ENCODE measurements at places on chromosomes 12 and 14.

DNA sequence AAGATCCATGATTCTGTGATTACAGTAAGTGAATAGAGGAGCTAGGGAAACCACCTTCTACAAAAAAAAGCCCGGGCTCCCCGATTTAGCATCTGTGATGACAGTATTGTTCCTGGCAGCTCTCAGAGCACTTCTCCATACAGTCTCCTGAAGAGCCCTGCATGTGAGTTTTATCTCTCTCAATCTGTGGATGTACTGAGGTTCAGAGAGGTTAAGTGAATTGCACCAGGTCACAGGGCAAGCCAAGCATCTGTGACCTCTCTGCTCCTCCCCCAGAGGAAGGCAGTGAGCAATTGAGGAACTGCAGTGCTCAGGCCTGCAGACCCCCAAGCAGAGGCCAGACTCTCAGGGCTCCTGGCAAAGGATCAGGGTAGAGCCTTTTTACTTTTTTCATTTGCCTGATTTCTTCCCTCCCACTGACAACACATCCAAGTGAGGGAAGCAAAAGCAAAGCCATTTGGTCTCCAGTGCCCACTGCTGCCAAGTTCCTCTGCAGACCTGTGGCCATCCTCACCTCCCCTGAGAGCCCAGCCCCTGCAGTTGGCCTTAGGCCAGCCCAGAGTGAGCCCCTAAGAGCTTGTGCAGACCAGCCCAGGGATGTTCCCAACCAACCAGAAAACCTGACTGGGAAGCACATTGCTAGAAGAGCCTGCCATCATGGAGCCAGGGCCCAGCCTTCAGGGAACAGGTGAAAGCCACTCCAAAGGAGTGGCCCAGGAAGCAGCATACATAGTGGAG lies 47.6 kb upstream of the PNMA1 start:
- peak; percentile 78 for DNase-seq

DNA sequence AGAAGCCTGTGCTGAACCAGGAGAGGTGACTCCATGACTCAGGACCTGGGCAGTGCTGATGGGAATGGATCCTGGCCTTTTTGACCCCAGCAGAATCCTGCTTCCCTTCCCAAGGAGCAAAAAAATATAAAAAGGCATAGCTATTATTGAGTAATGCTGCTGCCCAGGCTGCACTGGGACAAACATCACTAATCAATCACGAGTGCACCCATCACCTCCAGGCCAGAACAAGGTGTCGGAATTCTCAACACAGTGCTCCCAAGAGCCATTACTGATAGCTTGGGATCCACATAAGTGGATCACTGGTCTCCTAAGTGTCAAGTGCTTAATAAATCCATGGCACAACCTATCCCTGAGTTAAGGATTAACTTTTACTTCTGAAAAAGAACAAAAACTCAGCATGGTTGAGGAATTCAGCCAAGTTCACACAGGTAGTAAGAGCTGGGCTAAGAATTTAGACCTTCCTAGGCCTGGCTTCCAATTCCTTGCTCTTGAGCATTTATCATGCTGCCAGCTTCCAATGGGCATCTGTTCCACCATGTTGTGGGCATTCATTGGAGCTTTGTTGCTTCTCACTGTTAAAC lies 31.9 kb downstream of the IRF2BPL start:
- no peak for DNase-seq

- DNase-seq: peak; percentile 61
These were observed 61.3 kb upstream of the RESF1 start for GRCh38 chr12:31897781-31898503.

DNA sequence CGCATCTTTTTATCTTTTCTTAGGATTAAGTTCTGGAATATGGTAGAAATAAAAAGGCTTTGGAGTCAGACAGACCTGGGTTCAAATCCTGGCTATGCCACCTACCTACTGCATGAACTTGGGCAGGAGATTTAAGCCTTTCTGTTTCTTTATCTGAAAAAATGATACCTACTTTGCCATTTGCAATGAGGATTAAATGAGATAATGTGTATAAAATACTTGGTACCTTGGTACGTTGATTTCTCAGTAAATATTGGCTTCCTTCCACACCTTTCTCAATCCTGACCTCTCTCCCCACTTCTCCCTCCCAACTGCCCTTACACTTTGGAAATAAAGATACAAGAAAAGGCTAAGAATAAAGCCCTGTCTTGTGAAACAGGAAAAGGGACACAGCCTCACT lies 172.6 kb downstream of the PAX9 start:
- DNase-seq: no peak

DNA sequence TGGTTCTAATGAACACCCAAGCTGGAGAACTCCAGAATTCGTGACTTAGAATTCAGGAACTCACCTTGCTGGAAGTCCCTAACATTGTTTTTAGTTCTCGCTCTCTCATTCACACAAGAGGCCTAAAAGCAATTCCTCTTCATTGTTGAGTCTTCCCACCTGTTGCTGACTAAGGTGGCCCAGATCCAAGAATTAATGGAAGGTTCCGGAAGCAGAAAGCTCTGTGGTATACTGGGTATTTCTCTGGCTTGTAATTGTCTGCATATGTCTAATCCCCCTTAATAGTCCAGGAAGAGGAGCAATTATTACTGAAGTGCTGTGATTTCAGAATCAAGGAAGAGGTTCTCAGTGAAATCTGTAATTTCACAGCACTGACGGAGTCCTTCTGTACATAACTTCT lies 31.4 kb downstream of the TMEM233 start:
- DNase-seq: no peak

DNA sequence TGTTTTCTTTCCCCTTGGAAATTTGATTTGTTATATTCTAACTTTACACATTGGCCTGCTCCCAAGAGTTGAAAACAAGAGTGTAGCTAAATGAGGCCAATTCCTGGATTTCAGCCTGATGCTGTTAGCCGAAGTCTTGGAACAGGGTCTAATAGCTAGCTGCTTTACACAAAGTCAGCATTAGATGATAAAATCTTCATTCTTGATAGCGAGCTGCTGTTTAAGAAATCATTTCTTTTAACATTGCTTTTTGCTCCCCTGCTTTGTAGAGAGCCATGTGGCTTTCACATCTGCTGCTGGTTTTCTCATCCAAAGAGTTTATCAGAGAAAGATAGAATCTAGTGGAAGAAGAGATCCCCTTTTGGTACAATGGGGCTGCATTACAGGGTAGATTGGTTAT lies 22.3 kb downstream of the FBXW8 start:
- DNase-seq: no peak

- DNase-seq: no peak
These were observed 4.7 kb upstream of the NCKAP5L start for GRCh38 chr12:49832836-49833421.

DNA sequence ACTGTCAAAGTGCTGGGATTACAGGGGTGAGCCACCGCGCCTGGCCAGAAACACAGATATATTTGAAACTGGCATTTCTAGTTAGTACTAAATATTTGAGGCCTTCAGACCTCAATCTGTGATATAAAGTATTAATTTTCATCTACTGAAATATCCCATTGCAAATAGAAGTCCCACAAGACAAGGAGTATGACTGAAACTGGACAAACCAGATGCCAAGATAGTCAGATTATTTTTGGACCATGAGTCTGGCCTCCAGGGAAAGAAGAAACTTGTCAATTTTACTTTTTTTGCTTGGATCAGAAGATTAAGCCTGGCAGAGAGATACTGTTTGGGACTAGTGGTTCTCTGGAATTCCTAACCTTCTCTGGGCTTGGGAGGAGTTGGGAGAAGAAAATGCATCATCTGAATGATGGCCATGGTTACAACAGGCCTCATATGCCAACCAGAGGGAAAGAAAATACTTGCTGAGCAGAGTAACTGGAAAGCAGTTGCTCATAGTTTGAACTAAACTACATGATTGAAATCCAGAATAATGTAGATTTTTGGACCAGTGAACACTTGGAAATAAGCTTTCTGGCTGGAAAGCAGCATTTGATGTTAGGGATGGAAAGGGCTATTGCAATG lies 2.9 kb upstream of the SMOC1 start:
- DNase-seq: no peak

GRCh38 chr12:26845057-26845666 lies 12.2 kb upstream of the ITPR2 start:
- peak; percentile 91 for DNase-seq

- no peak for DNase-seq
These were observed 455.3 kb downstream of the NPAS3 start for GRCh38 chr14:33393895-33394368.

GRCh38 chr14:100547633-100548294 lies 39.5 kb downstream of the BEGAIN start:
- DNase-seq: peak; percentile 61

DNA sequence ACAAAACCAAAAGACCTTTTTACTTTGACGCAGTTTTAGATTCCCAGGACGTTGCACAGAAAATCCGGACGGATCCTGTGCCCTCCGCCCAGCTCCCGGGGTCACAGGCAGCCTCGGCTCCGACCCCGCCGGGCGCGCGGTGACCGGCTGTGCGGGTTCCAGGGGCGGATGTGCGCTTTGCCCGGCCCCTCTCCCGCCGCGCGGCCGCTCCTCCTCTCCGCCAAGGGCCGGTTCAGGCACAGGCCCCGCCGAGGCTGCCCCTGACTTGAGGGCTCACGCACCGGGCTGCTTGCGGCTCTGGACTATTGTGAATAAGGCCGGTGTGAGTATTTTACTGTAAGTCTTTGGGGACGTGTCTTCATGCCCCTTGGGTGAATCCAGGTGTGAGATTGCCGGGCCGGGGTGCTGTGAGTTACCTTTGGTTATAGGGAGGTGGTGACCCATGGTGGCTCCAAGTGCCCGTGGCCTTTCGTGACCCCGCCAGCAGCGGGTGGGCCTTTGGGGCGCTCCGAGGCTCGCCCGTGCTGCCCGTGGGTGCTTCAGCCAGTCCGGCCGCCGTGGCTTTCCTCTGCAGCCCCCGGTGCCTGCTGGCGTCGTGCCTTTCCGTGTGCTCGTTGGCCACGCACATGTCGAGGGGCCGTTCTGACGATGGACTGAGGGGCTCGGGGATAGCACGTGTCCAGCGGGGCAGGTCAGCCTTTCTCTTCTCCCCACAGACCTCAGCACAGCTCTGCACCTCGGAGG lies 45.9 kb downstream of the NOC4L start:
- DNase-seq: peak; percentile 64

GRCh38 chr12:52848661-52849255 lies at the start of gene KRT78:
KRT78 (minus strand) TSS chr12:52848994; CDS start chr12:52848930, 64 bp downstream.
- DNase-seq: no peak

DNA sequence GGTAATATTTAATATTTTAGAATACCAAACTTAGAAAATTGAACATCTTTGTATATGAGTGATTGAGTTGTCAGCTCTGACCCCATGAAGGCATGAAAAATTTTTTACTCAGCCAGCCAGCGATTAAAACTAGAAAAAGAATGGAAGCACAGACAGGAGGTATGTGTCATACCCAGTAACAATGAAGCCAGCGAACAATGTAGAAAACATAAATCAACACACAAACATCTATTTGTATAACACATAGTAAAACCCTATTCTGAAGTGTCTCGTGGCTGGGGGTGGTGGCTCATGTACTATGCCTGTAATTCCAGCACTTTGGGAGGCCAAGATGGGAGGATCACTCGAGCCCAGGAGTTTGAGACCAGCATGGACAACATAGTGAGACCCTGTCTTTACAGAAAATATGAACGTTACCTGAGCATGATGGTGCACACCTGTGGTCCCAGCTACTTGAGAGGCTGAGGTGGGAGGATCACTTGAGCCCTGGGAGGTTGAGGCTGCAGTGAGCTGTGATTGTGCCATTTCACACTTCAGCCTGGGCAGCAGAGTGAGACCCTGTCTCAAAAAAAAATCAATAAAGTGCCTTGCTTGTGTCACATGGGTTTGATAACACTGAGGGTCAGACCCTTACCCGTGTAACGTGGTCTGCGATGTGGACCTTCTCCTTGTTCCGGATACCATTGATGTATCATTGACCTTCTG lies 5.9 kb downstream of the TCTN2 start:
- DNase-seq: no peak

DNA sequence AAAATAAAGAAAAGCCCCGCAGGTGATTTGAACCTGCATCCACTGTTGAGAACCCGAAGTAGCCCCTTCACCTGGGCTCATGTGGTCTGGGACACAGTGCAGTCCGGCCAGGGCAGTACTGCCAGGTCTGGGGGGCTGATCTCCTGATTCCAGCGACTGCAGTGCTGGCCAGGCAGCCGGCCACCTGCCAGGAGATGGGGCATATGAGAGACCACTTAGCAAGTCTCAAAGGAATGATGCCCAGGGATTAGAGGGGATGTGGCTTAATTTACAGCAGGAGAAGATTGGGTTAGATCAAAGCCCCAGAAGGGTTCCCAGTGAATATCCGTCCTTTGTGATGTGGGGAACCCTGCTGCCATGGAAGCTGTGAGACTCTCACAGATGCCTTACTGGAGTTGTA lies 113.3 kb downstream of the PRMT8 start:
- DNase-seq: no peak

GRCh38 chr12:9843407-9843806 lies 16.1 kb downstream of the KLRF1 start:
- no peak for DNase-seq

- DNase-seq: no peak
These were observed 12.0 kb upstream of the SLC2A14 start for GRCh38 chr12:7884689-7885088.

DNA sequence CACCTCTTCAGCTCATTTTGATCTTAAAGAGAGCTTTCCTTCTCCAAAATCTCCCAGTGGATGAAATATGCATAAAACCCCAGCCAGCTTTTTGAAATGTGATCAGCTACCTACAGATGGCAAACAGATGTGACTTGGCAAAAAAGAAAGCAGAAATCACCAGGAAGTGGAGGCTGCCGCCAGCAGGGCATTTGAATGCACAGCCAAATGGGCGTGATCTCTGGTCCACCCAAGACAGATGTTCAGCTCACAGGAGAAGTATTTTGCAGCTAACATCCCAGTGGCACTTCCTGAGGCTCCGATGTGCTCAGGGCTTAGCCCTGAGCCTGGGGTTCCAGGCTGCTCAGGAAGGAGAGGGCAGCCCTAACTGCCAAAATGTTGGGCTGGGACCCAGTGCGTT lies 78.3 kb downstream of the LGMN start:
- peak; percentile 29 for DNase-seq

GRCh38 chr12:29543036-29543435 lies 45.5 kb upstream of the OVCH1 start:
- DNase-seq: no peak

GRCh38 chr14:103581954-103582703 lies 19.4 kb downstream of the COA8 start:
- DNase-seq: no peak

- DNase-seq: peak; percentile 98
These were observed 585 bp upstream of the TEAD4 start for GRCh38 chr12:2958432-2959191.

GRCh38 chr12:26658991-26659390 lies 174.0 kb downstream of the ITPR2 start:
- DNase-seq: no peak

GRCh38 chr12:27711317-27711682 lies 668 bp downstream of the MRPS35 start:
- peak; percentile 73 for DNase-seq

DNA sequence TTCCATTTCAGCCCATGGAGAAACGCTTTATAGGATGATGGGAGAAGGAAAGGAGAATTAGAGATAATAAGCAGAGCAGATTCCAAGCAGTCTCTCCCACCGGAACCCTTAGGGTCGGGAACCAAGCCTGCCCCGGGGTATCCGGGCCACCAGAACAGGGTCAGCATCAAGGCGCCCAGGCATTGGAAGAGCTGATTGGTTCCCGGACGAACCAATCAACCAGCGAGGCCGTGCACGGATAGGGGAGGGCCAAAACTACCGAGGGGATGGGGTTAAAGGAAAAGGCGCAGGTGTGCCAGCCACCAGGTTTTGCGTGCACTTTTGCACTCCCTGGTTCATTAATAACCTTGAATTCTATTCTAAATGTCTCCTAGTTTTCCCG lies 1.7 kb downstream of the PPM1H start:
- DNase-seq: peak; percentile 82
